ENCODE measurements at places on chromosomes 12 and 14. TPM values are rescaled to one million over a fixed set of nuclear protein-coding genes. Genes with fewer than 3 reads are reported as not detected.

PTCSC3 gene
- total RNA-seq: not detected

LBHD2 gene
- total RNA-seq: not detected

CCDC175 gene
- total RNA-seq: 0.39 TPM

SLC38A2 gene
- 204 TPM for total RNA-seq

TC2N gene
- total RNA-seq: 42.2 TPM

BIN2 gene
- total RNA-seq: 0.19 TPM

C12orf60 gene
- total RNA-seq: 2.7 TPM

HVCN1 gene
- 3.1 TPM for total RNA-seq

CCT2 gene
- total RNA-seq: 260 TPM

EML5 gene
- total RNA-seq: 2.6 TPM

GNPTAB gene
- total RNA-seq: 39.0 TPM

LMBR1L gene
- 105 TPM for total RNA-seq

DEPDC4 gene
- 2.6 TPM for total RNA-seq

CPNE6 gene
- not detected for total RNA-seq

AVPR1A gene
- total RNA-seq: 5.1 TPM

SEL1L gene
- total RNA-seq: 59.0 TPM

ST8SIA1 gene
- total RNA-seq: 1.7 TPM

AQP6 gene
- 0.22 TPM for total RNA-seq

CRIP1 gene
- total RNA-seq: 15.4 TPM

KIAA0586 gene
- 15.6 TPM for total RNA-seq

FOXN4 gene
- 2.0 TPM for total RNA-seq

PYM1 gene
- total RNA-seq: 33.7 TPM

DUSP16 gene
- 240 TPM for total RNA-seq

LRFN5 gene
- 4.6 TPM for total RNA-seq

SERPINA9 gene
- total RNA-seq: not detected

GRIP1 gene
- 18.5 TPM for total RNA-seq

SLC25A29 gene
- total RNA-seq: 101 TPM

BHLHE41 gene
- total RNA-seq: 5.8 TPM

ACSS3 gene
- total RNA-seq: 24.5 TPM
